Activated gamma-delta T cell (primary cell): ENCODE measurements at places on chromosomes 2 and 18.

DNA sequence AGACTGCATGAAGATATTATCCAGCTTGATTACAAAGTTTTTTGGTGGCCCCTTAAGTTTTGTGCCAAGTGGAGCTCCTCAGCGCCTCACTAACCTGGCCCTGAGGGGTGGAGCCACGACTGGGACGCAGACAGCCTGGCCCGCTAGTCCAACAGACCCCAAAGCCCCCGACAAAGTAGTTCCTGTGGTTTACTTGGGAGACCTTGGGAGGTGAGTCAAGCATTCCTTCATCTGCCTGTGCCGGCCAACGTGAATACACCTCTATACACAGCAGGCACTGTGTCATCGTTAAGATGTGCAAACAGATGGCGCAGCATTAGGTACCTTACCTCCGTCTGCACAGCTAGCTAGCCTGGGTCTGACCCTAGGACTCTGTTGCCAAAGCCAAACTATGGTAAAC is 55.0 kb upstream of the LAMA1 start:
- no peak for DNase-seq

GRCh38 chr18:76708071-76708721 is 114.2 kb upstream of the ZNF236 start:
- no peak for DNase-seq

DNA sequence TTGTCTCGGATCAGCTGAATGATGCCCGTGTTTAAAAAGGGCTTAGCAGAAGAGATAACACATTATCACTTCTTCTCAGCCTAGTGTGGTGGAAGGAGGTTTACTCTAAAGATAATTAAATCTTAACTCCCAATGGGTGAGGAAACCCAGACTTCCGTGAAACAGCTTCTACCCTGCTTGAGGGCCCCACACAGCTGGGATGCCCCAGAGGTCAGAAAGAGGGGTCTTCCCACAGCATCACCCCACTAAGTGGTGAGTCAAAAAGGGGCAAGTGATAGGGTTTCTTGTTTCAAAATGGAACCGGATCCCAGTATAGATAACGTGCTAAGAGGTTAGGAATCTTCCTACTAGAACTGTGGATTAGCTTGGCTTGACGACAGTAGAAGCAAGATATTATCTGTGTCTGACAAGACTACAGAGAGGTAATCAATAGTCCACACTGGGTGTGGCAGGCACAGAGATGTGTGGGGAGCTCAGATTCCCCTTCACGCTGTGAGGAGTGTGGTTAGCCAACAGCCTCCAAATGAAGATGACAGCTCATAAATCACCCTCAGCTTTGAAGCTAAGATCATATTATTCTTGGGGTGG is 129.6 kb upstream of the COPS8 start:
- no peak for DNase-seq

- DNase-seq = no peak
Measured at GRCh38 chr2:99822474-99823207, 319.7 kb downstream of the AFF3 start.

- DNase-seq = no peak
Measured at GRCh38 chr2:45637440-45637839, 14.0 kb upstream of the PRKCE start.

- no peak for DNase-seq
Measured at GRCh38 chr18:79322441-79322840, 73.3 kb upstream of the NFATC1 start.
